ENCODE measurements at places on chromosomes 4 and X.
A peak's percentile ranks its signal among the peaks of the same experiment; 100 is the strongest.

- DNase-seq, result no peak
These were observed 708 bp downstream of the INTS12 start for GRCh38 chr4:105707782-105708180.

DNA sequence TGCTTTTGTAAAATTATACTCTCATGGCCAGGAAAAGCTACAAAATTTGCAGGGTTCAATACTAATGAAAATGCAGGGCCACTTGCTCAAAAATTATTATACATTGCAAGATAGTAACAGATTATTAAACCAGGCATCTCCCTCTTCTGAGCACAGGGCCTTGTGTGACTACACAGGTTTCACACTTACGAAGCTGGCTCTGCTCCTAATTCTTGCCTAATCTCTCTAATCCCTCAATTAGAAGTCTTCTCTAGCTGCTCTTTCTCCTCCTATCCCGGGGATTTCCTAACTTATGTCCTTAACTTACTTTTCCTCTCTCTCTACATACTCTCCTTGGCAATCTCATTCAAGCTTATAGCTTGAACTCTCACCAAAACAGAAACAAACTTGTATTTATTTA is 168.3 kb downstream of the AREG start:
- no peak for DNase-seq

DNA sequence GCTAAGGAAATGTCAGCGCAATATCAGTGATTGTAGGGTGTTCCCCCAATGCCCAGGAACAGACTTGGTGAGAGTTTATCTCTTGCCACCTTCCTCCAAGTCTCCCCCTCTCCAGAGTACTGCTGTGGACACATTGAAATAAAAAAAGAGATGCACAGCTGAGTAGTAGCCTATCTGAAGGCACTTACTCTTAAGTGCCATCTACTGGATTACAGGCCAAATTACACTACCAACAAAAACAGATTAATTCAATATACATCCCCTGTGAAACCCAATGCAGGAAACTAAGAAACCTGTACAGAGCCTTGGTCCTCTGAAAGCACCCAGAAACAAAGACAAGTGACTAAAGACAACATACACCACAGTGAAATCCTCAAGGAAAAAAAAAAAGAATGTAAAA is 460.3 kb downstream of the ZIC3 start:
- DNase-seq, result no peak

GRCh38 chr4:151458148-151458547 is 49.2 kb downstream of the FHIP1A start:
- DNase-seq, result no peak

DNA sequence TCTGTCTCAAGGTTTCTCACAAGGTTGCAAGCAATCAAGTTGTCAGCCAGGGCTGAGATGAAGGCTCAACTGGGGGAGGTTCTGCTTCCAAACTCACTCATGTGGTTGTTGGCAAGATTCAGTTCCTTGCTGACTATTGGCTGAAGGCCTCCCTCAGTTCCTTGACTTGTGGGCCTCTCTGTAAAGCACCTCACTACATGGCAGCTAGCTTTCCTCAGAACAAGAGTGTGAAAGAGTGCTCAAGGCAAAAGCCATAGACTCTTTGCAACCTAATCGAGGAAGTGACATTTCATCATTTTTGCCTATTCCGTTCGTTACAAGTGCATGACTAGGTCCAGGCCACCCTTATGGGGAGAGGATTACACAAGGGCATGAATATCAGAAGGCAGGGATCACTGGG is 52.0 kb downstream of the CXorf58 start:
- no peak for DNase-seq

DNA sequence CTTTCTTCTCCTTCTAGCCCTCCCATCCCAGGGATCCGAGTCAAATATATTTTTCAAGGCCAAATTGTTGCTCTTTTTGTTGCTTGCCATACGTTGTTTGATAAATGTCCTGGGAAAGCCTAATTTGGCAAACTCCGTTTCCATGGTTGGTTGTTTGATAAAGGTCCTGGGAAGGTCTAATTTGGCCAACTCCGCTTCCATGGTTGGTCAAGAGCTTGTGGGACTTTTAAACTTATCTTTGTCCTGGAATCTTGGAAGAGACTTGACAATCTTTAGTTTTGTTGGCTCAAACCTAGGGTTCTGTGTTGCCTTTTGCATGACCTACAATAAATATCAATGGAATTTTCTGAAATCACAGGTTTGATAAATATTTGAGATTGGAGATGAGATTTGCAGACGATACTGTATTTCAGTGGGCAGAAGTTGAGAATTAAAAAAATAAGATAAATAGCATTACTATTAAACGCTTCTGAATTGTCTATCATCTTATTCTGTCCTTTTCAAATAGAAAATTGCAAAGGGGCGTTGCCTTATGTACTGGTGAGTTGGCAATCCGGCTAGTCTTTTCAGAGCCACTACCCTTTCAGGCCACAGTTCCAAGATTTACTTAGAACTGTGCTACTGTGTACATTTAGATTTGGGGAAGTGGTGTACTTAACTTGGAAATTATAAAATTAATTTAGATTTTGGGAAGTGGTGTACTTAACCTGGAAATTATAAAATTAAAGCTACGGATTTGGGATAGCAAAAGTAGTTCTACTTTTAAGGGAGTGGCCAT is 804 bp downstream of the OSTC start:
- no peak for DNase-seq

GRCh38 chr4:98555798-98556445 is 102.5 kb downstream of the TSPAN5 start:
- DNase-seq, result no peak

DNA sequence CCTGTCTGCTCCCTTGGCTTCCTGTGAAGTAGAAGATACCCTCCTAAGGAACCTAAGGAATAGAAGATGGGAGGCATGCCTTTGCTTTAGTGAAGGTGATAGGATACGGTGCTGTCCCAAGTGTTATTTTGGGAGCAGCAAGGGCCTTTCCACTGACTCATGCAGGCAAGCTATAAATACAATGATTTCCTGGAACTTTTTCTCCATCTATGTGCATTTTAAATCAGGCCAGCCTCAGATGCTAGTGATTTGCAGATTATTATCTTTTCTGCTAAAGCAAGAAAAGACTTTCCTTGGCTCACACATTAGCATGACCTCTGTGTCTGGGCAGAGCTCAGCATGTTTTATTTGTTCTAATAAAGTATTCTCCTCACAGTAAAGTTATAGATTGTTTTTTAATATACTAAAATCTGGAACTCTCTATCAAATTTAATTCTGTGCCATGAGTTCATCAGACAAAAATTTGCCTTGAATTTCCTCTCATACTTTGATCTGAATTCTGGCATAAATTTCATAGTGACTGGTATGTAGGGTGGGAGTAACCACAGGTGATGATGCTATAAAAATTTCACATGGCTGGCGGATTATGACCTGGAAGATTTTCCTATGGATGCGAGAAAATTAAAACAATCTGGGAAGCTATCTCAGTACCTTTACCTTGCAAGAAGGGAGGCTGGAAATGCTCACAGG is 131.7 kb downstream of the REPS2 start:
- no peak for DNase-seq

DNA sequence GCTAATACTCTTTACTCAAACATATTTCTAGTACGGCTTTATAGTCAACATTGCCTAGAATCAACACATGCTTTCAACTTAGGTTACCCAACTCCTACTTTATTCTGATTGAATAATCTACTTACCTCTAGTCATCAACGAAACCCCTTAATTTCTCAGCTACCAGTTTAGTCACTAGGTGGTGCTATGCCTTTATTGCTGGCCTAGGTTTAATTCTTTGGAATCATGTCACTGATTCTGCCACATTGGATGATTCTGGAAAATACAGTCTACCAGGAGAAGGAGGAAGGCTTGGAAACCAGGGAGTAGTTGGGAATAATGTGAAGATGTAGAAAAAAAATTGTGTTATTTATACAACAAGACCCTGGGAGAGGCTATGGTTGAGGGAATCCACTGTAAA is 167.7 kb downstream of the DCAF12L2 start:
- peak; percentile 1 for DNase-seq

DNA sequence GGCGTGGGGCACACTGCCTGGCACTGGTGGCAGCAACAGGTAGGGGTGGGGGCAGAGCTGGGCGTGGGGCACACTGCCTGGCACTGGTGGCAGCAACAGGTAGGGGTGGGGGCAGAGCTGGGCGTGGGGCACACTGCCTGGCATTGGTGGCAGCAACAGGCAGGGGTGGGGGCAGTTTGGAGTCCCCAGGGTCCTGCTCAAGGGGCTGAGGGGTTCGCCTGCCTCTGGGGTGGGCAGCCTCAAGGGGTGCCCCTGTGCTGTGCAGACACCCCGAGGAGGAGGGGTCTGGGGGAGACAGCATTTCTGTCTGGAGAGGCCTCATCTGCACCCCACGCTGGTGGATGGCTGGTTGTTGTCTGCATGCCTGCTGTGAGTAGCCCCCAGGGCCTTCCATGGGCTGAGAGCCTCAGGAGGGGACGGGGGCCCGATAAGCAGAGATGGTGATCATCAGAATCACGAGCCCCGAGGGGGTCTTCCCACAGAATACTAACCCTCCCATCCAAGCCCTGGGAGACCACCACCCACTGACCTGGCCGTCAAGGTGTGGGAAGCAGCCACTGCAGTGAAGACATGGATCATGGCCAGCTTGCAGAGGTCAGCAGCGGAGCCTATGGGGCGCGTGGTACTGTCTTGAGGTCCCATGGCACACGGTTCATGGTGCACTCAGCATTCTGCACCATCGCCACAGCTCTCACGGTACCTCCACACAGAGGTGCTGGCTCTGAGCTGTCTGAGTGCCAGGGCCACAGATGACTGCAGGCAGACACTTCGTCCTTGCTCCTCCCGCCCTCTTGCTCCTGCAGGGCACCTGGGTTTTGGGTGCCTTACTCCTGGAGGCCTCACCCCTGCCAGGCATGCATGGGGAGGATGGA is 21.5 kb downstream of the NAT8L start:
- DNase-seq, result no peak

DNA sequence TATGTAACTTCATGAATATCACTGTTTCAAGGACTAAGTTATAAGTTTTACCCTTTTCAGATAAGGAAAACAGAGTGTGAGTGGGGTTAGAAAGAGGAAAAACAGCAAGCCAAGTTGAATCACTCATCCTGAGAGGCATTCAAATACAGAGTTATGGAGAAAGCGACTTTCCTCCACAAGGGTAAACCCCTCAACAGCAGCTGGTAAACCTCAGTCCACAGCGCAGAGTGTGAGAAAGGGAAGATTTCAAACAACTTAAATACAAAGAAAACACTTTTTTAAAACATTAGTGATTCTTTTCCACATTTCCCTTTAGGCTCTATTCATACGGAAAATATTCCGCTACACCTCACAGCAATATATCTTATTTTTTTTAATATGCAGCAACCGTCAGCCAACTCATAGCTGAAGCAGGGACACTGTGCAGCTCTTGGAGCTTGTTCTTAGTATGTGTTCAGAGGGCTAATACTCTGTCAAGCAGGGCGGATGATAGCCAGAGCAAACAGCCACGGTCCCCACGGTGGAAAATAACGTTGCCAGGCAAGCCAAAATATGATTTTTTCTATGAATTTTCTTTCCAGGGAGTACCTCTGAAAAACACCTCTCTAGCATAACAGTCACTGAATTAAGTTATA is 488.9 kb upstream of the FAT1 start:
- no peak for DNase-seq

DNA sequence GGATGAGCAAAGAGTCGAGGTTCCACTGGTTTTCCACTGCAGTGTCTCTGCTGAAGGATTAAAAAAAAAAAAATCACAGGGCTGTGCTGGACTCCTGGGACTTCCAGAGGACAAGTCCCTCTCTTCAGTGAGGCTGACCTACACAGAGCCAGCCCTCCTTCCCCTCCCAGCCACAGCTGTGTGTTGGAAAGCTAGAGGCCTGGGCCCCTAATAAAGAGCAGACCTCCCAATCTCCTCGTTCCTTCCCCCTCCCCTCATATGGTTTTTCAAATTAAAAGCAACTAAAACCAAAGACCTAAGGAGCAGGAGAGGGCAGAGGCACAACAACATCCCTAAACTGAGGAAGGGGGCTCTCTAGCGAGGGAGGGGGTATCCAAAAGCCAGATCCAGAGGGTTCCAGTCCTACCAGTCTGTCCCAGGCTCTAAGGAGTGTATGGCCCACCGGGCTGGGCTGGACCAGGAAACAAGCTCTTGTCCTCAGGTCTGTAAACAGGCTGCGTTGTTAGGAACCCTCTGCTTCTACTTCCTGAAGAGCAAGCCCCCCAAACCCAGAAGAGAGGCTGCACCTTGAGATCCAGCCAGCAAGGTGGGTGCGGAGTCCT is 4.0 kb upstream of the PDGFRA start:
- DNase-seq, result no peak

DNA sequence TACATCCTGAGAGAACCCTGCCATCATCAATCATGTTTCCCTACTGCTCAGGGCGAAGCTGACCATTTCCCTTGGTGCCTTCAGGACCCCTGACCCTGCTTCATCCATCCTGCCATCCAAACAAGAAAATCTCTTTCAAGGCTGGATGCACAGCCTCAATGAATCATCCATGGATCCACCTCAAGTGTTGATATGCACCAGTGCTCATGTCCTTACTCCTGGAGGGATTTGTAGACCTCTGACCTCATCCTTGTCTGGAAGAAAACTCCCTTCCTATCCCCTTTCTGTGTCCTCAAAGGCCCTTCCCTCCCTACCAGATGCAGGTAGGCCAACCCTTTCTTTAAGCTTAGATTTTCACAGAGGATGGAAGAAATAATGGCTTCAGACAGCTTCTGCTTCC is 24.6 kb downstream of the BEX3 start:
- DNase-seq, result no peak

GRCh38 chrX:5791721-5792120 is 436.9 kb downstream of the NLGN4X start:
- DNase-seq, result no peak

DNA sequence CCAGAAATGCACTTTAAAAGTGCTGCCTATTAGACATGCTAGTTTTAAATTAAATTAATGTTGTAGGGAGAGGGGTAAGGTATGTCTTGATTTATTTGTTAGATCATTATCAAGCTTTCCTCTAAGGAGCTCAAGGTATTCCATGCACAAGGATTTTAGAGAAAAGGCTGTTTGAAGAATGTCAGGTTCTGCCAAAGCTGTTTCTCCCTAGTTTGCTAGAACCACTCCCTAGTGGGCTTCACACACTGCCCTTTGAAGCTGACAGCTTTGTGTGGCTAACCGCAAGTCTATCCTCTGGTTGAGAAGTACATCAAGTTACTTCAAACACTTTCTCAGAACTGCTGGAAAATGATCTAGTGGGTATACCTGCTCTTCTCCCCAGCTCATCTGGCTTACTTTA is 32.3 kb downstream of the RASL11B start:
- DNase-seq, result no peak
